AG04449 (cell line): ENCODE measurements at places on chromosomes 12 and 14.

GRCh38 chr14:80213602-80214001, 2.3 kb upstream of the DIO2 start:
- DNase-seq: no peak

- DNase-seq: no peak
Observed at GRCh38 chr14:104677512-104678332, 11.7 kb upstream of the INF2 start.

GRCh38 chr14:49623941-49624839, 3.6 kb downstream of the MGAT2 start:
- no peak for DNase-seq

DNA sequence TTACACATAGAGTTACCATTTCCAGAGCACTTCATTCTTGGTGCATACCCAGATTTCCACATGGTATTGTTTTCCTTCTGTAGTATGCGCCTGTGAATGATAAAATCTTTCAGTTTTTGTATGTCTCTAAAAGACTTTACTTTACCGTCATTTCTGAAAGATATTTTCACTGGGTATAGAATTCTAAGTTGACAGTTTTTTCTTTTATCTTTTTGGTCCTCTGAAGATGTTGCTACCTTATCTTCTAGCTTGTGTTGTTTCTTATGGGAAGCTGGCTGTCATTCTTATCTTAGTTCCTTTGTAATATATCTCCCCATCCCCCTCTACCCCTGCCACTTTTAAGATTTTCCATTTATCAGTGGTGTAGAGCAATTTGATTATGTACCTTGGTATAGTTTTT, 36.7 kb downstream of the PRMT8 start:
- no peak for DNase-seq

GRCh38 chr12:1605129-1606020, 11.0 kb upstream of the FBXL14 start:
- no peak for DNase-seq

- no peak for DNase-seq
Observed at GRCh38 chr12:126093908-126094307, 1028.7 kb downstream of the AACS start.

GRCh38 chr12:95118788-95119179, 45.4 kb upstream of the NR2C1 start:
- DNase-seq: no peak

- no peak for DNase-seq
Observed at GRCh38 chr12:130013771-130014484, 110.1 kb upstream of the TMEM132D start.

DNA sequence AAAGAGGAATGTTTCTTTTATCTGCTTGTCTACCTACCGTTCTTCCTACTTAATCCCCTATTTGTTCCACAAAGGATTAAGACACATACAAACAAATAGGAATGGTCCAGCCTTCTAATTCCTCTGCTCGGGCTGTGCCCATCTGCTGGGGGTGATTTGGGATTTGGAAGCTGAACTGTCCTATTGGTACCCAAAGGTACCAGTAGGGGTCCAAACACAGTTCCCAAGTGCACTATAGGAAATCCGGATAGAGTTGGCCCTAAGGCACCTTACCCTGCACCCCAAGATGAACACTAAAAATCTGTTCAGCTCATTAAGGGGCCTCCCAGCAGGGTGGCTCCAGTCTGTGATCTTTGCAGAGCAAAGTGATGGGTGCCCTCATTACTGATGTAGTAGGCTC, 566.9 kb downstream of the NRXN3 start:
- DNase-seq: no peak
